ENCODE measurements at places on chromosomes 2 and 18.
A peak's percentile ranks its signal among the peaks of the same experiment; 100 is the strongest.

DNA sequence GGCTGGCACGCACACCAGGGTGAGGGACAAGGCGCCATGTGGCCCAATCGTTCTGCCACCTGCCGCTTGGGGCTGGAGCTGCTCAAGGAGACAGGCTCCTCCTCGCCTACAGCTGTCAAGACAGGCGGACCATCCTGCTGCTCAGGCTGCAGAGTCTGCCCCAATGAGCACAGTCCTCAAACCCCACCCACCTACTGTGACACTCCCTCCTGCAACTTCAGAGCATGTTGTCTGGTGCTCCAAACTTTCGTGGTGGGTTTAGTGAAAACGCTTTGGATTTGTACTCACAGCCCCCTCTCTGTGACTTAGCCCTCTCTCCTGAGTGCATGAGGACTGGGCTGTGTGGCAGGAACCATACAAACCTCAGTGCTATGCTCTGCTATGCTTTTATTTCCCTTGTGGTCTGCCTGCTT is 23.2 kb upstream of the SLC35F6 start:
- DNase-seq: no peak

DNA sequence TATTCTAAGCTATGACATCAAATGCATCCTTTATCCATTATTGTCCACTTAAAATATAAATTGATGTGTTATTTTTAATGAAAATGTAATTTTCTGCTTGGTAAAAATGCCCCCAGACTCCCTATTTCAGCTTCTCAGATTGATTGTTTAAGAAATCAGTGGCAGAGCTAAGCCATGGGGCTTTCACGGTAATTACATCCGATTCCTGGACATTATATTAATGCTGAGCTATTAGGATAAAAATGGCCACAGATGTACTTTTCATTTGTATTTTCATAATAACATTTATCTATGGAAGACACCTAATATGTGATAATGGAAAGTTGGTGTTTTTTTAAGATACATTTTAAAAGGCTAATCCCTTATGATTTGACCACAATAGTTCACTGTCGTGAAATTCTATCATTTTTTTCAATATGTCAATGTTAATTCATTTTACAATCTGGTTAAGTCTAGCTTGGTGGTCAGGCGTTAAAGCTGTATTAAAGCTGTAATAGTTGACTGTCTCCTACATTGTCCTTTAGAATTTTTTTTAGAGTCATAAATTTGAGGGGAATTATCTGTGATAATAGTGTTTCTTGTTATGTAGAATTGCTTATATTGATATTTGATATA is 229.0 kb upstream of the UBE2E3 start:
- DNase-seq: no peak

GRCh38 chr18:74493689-74494088 is 2.5 kb upstream of the CNDP2 start:
- DNase-seq: peak; percentile 31

DNA sequence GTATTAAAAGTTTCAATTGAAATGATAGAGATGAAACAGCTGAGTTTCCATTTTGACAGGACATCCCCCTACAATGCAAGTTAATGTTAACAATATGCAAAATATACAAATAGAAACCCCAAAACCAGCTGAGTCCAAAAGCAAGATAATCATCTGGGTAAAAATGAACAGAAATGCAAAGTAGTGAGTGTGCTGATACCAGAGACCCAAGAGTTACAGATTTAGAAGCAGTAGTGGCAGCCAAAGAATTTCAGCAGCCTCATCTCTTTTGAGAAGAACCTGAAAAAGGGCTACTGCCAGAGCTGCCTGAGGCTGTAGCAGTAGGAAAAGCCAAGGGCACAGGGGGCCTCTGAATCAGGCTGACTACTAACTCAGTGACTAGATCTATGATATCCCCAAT is 82.6 kb downstream of the THADA start:
- DNase-seq: no peak

Data from nephron progenitor cell (in vitro differentiated cells).